ENCODE measurements at places on chromosomes 5 and 9. TPM values are rescaled to one million over a fixed set of nuclear protein-coding genes. Genes with fewer than 3 reads are reported as not detected.

Gene SHOC1
- 0.59 TPM for polyA plus RNA-seq

Gene IL3
- polyA plus RNA-seq: not detected

- DNase-seq: no peak
Observed at GRCh38 chr5:143613329-143613728, 198.6 kb upstream of the HMHB1 start.

DNA sequence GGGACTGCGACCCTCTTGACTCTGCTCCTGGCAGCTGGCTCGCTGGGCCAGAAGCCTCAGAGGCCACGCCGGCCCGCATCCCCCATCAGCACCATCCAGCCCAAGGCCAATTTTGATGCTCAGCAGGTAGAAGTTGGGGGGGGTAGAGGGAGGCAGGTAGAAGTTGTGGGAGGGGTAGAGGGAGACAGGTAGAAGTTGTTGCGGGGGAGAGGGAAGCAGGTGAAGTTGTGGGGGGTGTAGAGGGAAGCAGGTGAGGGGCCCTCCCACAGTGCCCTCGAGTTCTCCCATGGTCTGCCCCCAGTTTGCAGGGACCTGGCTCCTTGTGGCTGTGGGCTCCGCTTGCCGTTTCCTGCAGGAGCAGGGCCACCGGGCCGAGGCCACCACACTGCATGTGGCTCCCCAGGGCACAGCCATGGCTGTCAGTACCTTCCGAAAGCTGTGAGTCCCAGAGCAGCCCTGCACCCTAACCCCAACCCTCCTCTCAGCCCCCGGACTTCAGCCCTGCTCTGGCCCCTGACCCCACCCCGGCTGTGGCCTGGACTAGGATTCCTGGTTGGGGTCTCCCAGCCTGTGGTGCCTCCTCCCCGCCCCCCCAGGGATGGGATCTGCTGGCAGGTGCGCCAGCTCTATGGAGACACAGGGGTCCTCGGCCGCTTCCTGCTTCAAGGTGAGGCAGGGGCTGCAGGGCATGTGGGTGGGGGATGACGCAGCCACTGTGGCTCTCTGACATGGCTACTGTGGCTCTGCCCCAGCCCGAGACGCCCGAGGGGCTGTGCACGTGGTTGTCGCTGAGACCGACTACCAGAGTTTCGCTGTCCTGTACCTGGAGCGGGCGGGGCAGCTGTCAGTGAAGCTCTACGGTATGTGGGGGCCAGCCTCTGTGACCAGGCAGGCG is 537 bp downstream of the C8G start:
- peak; percentile 79 for DNase-seq

DNA sequence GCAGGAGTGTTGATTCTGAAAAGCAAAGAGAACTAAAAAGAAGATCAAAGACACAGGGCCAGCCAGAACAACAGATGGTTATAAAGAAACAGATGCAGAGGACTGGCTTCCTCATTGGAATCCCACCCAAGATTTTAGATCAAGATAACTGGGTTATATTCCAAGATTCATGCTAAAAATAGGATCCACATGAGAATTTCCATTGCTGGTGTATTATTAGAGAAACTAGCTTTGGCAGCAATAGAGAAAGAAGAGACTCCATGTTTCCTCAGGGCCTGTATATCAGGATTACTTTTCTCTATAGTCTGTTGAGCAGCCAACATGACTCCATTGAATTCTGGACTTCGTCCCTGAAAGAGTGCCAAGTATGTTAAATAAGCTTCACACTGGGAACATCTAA is 367.3 kb downstream of the TUSC1 start:
- DNase-seq: no peak

Gene C1QTNF3
- polyA plus RNA-seq: 31.1 TPM

GRCh38 chr9:16575142-16575985 is 295.1 kb downstream of the BNC2 start:
- DNase-seq: no peak

Gene PCDHA9
- 0.06 TPM for polyA plus RNA-seq

Gene TPRN
- 11.1 TPM for polyA plus RNA-seq
